ENCODE measurements at places on chromosomes 5 and 9.

DNA sequence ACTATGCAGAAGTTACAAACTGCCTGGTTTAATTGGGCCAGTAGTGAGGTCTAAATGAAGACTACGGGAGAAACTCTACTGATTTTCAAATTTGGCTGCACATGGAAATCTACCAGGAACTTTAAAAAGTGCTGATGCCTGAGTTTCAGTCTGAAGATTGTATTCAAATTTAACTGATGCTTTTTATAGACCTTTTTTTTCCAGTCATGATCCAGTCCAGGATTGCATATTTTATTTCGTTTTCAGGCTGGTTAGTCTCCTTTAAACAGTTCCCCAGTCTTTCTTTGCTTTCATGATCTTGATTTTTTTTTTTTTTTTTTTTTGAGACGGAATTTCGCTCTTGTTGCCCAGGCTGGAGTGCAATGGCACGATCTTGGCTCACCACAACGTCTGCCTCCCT lies 23.7 kb upstream of the SPZ1 start:
- no peak for DNase-seq

GRCh38 chr9:137265496-137266161 lies 10.5 kb downstream of the NELFB start:
- DNase-seq, result no peak

GRCh38 chr9:107214915-107215314 lies 68.2 kb upstream of the RAD23B start:
- no peak for DNase-seq

DNA sequence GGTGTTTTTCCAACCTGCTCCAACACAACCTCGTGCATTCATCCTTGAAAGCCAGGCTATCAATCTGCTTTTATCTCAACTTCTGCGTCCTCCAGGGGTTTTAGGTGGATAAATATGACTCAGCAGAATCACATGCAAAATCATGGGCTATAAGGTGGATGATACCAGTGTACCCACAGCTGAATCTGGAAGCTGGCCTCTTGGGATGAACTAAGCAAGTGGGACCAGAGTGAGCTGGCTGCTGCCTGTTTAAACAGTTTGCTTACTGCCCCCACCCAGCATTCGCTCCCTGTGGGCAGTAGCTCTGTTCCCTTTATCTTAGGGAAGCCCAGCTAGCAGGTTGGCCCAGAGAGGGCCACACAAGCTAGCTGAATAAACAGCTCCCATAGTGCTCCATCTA lies 194.0 kb downstream of the CRB2 start:
- no peak for DNase-seq

Measured in activated CD8-positive, alpha-beta memory T cell treated with anti-CD3 and anti-CD28 coated beads for 1 hour (primary cell).